Naive thymus-derived CD4-positive, alpha-beta T cell (primary cell): ENCODE measurements at places on chromosomes 7 and 10. TPM values are rescaled to one million over a fixed set of nuclear protein-coding genes. Genes with fewer than 3 reads are reported as not detected.

The MYL10 gene
- total RNA-seq, result not detected

The ADAM22 gene
- total RNA-seq, result 0.74 and 1.1 TPM in 2 replicates

- no peak for DNase-seq
- H3K4me3 ChIP-seq, result no peak overlapping the region
- H3K4me1 ChIP-seq, result peaks cover 29% of the 10 kb centered on the region
- no peak overlapping the region for H3K27ac ChIP-seq
- H3K36me3 ChIP-seq, result no peaks in the 10 kb centered on the region
These were observed 43.7 kb downstream of the ALOX5 start for GRCh38 chr10:45417746-45418145.

The WIPF3 gene
- total RNA-seq, result not detected

The KCP gene
- 1.6 TPM for total RNA-seq

- H3K4me3 ChIP-seq, result no peak overlapping the region
- no peaks in the 10 kb centered on the region for H3K36me3 ChIP-seq
- no peaks in the 10 kb centered on the region for H3K27me3 ChIP-seq
- H3K27ac ChIP-seq, result no peak overlapping the region
These were observed 54.9 kb downstream of the KCNMA1 start for GRCh38 chr10:77582710-77583115.

The OPALIN gene
- total RNA-seq, result not detected

GRCh38 chr7:55084307-55084706 is 65.5 kb downstream of the EGFR start:
- no peaks in the 10 kb centered on the region for H3K36me3 ChIP-seq
- DNase-seq, result no peak
- no peak overlapping the region for H3K27ac ChIP-seq
- H3K4me3 ChIP-seq, result no peak overlapping the region
- peaks cover 5% of the 10 kb centered on the region for H3K4me1 ChIP-seq
- no peaks in the 10 kb centered on the region for H3K27me3 ChIP-seq

DNA sequence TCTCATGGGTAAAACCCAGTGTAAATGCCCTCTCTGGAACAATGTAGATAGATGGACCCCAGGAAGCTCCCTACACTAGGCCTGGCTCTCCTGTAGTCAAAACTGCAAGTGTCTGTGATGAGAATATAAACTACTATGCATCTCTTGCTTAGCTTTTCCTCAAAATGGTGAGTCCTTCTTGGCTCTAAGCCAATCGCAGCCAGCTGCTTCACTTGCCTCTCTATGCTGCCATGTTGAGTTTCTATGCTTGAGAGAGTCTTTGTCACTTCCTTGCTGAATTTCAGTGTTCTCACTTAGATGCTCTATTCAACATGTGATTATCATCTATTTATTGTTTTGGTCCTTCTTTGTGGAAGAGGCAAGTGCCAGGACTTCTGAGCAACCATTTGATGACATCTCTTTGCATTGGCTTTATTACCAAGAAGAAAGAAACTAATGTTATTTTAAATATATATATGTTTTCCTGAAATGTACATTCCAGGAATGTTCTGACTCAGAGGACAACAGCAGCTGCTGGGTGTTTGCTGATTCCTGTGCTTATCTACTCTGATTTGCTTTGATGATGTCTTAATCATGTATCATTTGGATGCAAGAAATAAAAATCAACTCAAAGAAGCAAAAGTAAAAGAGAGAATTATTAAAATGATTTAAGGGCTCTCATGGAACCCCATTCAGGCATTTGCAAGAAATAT is 16.6 kb downstream of the TAS2R40 start:
- H3K27me3 ChIP-seq, result no peaks in the 10 kb centered on the region
- H3K27ac ChIP-seq, result no peak overlapping the region
- no peak overlapping the region for H3K4me3 ChIP-seq
- DNase-seq, result no peak
- H3K4me1 ChIP-seq, result peaks cover 4% of the 10 kb centered on the region

GRCh38 chr10:91034494-91035159 is 113.7 kb upstream of the ANKRD1 start:
- peak overlapping the region; percentile 57 for H3K27ac ChIP-seq
- no peaks in the 10 kb centered on the region for H3K36me3 ChIP-seq
- no peak for DNase-seq
- no peak overlapping the region for H3K4me3 ChIP-seq
- peaks cover 14% of the 10 kb centered on the region for H3K4me1 ChIP-seq

The LRMDA gene
- not detected for total RNA-seq

The TNS3 gene
- total RNA-seq, result 0.48 and 0.85 TPM in 2 replicates

The AGBL3 gene
- total RNA-seq, result 2.1 and 3.1 TPM in 2 replicates

The HOXA1 gene
- 0.32 TPM for total RNA-seq

DNA sequence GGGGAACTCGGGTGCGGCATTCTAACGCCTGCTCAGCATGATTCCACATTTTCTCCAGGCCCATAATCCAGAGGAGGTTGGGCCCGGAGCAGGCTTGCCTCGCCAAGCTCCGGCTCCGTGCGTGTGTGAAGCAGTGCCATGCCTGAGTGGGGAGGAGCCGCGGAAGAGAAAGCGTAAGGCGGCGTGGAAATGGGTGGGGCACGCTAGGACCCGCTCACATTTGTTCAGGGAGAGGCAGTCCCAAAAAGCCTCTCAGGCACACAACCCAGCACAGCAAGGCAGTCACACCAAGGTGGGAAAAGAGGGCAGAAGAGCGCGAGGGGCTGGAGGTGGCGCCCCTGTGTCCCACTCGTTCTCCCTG is 695 bp upstream of the VDAC2 start:
- H3K4me1 ChIP-seq, result peaks cover 21% of the 10 kb centered on the region
- DNase-seq, result peak; percentile 80
- H3K27me3 ChIP-seq, result no peaks in the 10 kb centered on the region
- peak overlapping the region; percentile 81 for H3K4me3 ChIP-seq

DNA sequence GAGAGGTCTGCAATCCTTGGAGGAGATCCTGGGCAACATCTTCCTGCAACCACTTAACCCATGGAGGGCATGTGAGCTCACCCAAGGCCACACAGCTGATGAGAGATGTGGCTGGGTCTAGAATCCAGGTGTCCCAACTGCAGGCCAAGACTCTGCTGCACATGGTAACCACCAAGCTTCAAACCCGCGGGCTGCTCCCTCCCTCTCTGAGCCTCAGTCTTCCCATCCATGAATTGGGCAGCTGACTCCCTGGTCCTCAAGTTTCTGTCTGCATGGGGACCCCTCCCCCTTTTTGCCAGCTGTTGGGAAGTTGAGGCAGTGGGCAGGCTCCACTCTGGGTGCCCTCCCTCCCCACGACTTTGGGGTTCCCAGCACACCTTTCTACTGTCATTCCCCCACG is 20.9 kb upstream of the INMT start:
- H3K4me1 ChIP-seq, result peaks cover 44% of the 10 kb centered on the region
- no peak for DNase-seq
- no peak overlapping the region for H3K4me3 ChIP-seq

The LLCFC1 gene
- not detected for total RNA-seq
